ENCODE measurements at places on chromosomes 12 and 14. TPM values are rescaled to one million over a fixed set of nuclear protein-coding genes. Genes with fewer than 3 reads are reported as not detected.
A peak's percentile ranks its signal among the peaks of the same experiment; 100 is the strongest.

- no peak for DNase-seq
These were observed 54.5 kb upstream of the HECTD1 start for GRCh38 chr14:31261859-31262731.

DNA sequence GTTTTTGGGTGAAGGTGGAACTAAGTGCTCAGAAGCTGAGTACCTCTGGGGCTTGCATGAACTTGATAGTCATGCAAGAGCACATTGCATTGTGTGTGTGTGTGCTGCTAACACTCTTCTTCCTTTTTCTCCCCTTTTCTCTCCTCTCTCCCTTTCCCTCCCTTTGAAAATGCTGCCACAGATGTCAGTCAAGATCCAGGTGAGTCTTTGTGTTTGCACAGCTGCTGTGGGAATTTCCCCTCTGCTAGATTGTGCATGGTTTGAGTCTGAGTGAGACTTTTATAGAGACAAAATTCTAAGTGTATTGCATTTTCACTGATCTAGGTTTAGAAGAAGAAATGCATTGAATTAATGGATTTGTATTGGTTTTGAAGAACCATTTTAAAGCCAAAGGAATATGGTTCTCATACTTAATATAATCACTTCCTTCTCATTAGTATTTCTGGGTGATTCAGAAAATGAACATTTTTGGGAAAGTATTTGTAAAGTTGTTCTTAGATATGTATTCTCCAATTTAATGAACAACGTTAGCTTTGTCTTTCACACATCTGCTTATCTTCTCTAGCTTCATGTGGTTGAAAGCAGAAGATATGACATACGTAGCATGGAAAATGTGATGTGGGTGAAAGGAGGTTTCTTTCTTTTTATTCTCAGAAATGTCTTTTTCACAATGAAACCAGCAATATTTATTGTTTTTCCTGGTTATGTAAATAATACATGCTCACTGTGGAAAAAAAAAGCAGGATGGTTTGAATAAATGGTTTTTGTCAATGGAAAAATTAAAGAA, 108.5 kb downstream of the NRXN3 start:
- DNase-seq: no peak

DNA sequence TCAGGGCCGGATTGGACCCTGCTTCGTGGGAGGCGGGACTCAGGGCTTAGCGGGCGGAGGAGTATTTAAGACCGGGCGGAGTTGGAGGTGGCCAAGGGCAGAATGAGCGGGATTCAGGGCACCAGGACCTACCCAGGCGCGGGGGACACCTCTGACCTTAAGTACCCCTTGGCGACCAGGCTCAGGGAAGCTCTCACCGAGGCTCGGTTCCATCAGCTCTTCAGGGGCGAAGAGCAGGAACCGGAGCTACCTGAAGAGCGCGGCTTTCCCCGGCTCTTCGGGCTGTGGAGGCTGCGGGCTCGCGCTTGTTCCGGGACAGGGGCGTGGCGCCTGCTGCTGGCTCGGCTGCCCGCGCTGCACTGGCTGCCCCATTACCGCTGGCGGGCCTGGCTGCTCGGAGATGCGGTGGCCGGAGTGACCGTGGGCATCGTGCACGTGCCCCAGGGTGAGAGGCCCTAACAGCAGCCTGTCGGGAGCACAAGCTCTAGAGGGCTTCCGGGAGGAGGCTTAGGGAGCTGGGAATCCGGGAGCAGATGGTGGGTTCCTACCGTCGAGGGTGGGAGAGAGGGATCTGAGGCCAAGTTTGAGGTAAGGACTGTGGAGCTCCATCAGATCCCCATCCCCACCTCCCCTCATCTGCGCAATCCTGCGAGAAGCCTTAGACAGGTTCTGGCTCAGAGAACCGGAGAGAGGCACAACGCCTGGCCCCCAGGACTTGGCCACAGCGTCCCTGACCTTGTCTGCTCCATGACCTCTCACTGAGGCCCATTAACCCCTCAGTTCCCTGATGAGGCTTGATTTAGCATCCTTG, 8.4 kb downstream of the ARHGEF25 start:
- DNase-seq: no peak

DNA sequence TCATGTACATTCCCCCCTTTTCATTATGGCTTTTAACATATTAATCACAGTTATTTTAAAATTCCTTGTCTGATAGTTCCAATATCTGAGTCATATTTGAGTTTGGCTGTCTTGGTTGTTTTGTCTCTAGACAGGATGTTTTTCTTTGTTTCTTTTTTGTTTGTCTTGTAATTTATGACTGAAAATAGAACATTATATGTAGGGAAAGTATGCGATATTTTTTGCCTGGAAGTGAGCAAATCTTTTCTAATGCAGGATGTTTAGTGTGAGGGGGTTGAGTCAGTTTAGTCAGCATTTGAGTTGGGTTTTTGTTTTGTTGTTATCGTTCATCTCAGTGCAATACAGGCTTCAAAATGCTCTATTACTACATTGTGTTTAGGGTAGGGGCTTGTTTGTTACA, 239.7 kb downstream of the SNAPC1 start:
- DNase-seq: no peak

DNA sequence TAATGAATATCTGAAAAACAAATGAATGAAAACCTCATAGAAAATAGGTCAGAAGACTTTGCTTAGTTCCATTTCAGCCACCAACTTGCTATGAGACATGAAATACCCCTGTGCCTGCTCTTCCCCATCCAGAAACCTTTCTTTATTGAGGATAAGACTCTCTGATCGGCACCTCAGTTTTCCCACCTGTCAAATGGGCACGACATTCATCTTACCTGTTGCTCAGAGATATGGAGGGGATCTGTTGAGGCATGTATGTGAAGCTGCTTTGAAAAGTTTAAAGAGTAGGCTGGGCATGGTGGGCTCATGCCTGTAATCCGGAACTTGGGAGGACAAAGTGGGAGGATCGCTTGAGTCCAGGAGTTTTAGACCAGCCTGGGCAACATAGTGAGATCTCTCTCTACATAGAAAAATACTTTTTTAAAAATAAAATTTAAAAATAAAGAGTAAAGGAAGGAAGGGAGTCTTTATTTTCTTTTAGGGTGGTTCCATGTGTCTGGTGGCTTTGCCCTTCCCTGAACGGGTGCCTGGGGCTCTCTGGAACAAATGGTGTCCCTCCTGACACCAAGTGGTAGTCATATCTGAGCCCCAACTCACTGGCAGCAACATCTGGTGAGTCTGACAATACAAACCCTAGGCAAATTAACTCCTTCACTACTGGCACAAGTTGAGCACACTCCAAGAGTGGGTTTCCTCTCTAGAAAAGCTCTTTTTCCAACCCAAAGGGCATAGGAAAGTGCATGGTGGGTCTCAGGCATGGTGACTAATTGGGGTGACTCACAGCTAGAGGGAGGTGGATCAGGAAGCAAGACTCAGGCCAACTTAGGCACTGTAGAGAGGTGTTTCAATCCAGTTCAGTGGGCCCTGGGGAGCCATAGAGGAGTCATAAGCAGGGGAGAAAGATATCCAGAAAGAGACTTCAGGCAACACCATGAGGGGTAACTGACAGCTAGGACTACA, 42.1 kb downstream of the MAP1LC3B2 start:
- DNase-seq: peak; percentile 48

DNA sequence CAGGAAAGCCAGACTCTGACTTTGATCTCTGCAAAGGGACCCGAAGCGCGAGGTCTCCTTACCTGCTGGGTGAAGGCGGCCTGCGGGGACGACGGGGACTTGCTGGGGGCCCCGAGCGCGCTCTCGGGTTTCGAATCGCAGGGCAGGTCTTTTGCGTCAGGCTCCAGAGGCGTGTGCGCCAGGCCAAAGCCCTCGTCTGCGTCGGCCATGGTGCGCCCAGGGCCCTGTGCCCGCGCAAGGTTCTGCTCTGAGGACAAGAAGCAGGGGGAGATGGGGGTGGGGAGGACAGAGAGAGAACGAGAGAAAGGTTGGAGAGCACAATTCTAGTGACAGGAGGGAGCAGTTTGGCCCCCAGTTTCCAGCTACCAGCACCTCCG, 2.3 kb downstream of the TBX5 start:
- DNase-seq: peak; percentile 73

DNA sequence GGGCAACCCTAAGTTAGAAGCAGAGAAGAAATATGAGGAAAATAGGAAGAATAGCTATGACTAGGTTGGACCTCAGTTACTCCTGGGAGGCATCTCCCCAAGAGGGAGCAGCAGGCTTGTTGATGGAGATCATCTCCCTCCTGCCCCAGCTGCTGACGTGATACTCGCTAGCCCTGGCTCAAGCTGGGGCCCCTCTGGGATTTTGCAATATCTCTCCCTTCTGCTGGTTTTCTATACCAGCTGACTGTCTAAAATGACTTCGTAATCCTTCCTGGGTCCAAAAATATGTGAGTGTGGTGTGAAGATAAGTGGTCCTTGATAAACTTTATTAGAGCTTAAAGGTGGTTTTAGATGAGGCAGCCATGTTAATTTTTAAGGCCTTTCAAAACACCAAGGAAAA, 4.5 kb upstream of the HECTD4 start:
- DNase-seq: no peak

GRCh38 chr12:45543887-45544286, 185.6 kb upstream of the ARID2 start:
- DNase-seq: peak; percentile 79

DNA sequence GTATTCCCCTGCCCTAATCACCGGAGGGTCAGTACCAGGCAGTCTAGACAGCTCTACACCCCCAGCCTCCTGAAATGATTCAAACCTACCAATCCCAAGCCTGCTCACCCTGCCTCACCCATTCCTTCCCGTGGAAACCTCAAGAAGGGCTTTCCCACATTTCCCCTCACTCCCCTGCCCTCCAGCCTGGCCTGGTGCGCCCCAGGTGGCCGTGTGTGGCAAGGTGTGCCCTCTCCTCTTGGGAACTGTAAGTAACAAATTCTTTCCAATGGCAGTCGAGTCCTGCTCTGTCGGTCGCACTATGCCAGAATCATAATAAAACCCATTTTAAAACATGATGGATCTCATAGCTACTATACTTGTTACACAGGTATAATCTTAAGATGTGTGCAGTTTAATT, 13.9 kb upstream of the DEGS2 start:
- DNase-seq: no peak

- no peak for DNase-seq
These were observed 30.3 kb downstream of the MIS18BP1 start for GRCh38 chr14:45222485-45223262.

DNA sequence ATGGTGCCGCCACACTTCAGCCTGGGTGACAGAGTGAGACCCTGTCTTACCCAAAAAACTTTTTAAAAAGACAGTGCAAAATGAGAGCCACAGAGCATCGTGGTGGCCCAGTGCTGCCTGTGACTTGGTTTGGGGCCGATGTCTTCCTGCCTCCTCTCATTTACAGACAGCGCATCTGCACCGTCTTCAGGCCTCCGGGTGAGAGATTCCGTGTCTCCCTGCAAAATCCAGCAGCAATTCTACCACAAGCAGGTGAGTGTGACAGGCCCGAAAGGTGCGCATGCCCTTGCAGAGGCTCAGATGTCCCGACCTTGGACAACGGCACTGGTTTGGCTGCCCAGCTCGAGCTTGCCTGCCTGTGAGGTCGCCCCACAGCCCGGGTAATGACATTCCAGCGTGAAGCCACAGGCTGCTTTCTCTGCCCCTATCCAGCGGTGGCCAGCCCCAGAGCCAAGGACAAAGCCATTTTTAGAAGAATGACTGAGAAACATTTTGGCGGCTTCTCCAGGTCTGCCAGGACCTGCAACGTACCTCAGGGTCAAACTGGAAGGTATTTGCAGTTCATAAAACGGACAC, 70.3 kb upstream of the RFLNA start:
- DNase-seq: no peak

GRCh38 chr12:101166866-101167265, 43.2 kb downstream of the SLC5A8 start:
- DNase-seq: no peak

DNA sequence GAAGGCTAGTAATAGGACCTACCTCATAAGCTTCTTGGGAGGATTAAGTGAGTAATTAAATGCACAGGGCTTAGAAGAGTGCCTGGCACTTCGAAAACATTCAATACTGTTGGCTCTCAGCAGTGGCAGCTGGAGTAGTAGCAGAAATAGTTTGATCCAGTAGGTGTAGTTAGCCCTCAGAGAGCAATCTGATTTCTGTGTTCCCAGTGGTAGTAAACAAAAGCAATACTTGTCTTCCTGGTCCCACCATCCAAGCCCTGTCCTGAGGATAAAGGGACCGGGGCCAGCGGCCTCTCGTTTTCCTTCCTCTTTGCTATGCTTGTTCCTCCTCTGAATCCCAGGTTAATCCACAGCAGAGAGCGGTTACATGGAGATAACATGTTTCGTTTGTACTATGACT, 131.6 kb downstream of the SAMD4A start:
- no peak for DNase-seq

GRCh38 chr14:99554757-99555531, 49.1 kb downstream of the CCDC85C start:
- DNase-seq: no peak

RNASE1 gene
- 3.6 TPM for total RNA-seq

LHX5 gene
- not detected for total RNA-seq

EML1 gene
- total RNA-seq: 16.6 TPM

ETFBKMT gene
- 1.9 TPM for total RNA-seq

TAC3 gene
- 1.4 TPM for total RNA-seq

GPR84 gene
- total RNA-seq: not detected

KRT78 gene
- not detected for total RNA-seq

ABCD2 gene
- 0.15 TPM for total RNA-seq

AQP2 gene
- not detected for total RNA-seq
